NT2/D1 (cell line): ENCODE measurements at places on chromosomes 3 and 15.
A peak's percentile ranks its signal among the peaks of the same experiment; 100 is the strongest.

DNA sequence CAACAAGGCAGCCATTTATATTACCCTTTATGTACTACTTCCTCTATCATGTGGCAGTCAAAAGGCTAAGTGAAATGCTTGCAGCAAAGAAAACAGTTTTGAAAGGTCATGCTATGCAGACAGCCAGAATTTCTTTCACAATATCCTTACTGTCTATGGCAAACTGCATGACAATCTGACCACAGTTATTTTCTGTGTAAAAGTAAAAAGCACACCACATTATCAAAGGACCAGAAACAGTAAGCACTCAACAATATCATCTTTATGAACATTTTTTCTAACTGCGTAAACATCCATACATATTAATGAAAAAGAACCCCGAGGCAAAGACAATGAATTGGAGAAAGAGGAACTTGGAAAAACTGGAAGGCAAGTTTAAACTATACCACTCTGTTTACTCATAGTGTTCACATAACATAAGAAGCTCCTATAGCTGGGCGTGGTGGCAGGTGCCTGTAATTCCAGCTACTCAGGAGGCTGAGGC lies 47.9 kb downstream of the PIK3CB start:
- no peak for DNase-seq

GRCh38 chr15:81723701-81724100 lies 322.1 kb downstream of the MEX3B start:
- no peak for DNase-seq

DNA sequence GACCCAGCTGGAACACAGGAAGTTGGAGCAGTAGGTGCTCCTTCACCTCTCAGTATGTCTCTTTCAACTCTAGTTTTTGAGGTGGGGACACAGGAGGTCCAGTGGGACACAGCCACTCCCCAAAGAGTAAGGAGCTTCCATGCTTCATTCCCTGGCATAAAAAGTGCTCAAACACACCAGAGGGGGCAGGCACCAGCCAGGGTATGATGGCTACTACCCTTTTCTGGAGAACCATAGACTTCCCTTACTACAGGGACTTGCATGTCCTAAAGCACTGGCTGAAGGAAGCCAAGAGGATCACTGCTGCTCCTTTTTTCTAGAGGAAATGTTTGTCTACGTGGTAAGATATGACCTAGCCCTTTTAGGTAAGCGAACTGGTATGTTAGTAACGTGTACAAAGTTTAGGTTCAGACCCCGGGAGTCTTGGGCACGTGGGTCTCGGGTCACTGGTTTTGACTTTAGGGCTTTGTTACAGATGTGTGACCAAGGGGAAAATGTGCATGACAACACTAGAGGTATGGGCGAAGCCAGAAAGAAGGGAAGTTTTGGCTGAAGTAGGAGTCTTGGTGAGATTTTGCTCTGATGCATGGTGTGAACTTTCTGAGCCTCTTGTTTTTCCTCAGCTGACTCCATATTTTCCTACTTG lies 11.9 kb downstream of the IL17RB start:
- no peak for DNase-seq

- peak; percentile 66 for DNase-seq
Observed at GRCh38 chr15:82530606-82531379, 9.5 kb downstream of the RPS17 start.

DNA sequence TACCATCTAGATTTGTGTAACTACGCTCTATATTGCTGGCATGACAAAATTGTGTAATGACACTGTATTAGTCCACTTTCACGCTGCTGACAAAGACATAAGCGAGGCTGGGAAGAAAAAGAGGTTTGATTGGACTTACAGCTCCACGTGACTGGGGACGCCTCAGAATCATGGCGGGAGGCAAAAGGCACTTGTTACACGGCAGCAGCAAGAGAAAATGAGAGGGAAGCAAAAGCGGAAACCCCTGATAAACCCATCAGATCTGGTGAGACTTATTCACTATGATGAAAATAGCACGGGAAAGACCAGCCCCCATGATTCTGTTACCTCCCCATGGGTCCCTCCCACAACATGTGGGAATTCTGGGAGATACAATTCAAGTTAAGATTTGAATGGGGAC lies 905.7 kb downstream of the DIPK2A start:
- no peak for DNase-seq

DNA sequence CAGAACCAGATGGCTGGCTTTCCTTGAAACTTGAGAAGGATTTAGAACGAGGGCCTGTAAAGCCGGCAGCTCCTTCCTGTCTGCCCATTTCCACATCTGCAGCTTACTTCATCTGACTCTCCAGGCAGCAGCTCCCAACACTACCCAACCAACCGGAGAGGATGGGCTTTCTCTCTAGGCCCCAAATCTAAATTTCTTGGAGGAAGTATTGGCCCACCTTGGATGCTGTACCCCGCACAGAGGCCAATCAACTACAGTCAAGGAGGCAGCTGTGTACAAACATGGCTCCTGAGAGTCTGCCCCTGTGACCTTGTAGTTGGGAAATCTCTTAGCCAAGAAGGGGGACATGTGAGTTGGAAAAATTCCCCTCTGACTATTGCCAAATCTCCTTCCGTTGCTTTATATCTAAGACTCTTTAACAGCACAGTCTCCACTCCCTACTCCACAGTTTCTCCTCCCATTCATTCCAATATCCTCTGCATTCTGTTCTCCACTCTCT lies 8.0 kb upstream of the ACAP2 start:
- DNase-seq, result no peak

GRCh38 chr3:44848634-44849033 lies 13.1 kb upstream of the TMEM42 start:
- DNase-seq, result no peak

DNA sequence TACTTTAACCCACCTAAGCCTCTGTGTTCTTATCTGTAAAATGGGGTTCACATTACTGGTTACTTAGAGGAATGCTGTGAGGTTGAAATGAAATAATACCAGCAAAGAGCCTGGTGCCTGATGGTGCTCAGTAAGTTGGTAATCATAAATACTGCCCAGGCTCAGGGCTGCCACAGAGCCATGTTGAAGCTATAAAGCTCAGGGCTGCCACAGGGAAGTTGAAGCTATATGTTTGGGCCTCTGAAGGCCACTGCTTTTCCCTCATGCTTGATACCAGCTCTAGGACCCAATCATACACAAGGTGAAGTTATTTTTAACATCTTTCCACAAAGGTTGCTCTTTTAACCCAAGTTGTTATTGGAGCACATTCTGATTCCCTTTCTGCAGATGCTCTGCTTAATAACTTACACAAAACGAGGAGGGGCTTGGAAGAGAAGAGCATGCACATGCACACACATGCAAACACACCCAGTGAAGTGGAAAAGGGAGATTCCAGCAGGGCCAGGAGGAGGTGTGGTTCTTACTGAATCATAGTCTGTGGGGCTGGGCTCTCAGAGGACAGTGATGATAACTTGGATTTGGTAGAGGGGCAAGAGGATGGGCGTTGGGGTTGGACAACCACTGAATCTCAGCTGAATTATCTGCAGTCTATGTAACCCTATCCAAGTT lies 17.4 kb downstream of the PARP14 start:
- no peak for DNase-seq
